Activated gamma-delta T cell treated with anti-CD3 and anti-CD28 coated beads, Interleukin-2, amount 50 U/mL, for 16 hours (primary cell): ENCODE measurements at places on chromosomes 16 and 17.

DNA sequence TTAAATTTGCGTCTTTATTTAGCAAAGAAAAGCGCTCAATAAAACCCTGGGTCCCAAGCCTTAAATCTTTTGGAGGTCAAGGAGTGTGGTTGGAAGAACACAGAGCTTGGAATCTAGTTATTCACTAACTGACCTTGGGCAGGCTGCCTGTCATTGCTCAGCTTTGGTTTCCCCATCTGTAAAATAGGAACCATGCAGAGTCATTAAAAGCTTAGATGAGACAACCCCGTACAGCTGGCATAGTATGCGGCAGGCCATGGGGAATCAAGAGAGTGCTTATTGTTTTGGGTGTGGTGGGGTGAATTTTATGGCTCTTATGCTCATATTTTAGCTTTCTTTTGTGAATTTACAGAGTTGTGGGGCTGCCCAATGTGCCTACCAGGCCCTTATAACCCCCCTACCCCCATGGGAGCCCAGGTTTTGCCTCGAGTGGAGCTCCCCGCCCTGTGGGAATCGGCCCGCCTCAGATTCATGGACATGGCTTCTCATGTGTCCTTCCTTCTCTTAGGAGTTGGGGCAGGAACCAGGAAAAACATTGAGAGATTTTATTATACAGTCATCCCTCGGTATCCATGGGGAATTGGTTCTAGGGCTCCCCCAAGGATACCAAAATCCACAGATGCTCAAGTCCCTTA is 113.5 kb downstream of the CLEC16A start:
- no peak for DNase-seq

DNA sequence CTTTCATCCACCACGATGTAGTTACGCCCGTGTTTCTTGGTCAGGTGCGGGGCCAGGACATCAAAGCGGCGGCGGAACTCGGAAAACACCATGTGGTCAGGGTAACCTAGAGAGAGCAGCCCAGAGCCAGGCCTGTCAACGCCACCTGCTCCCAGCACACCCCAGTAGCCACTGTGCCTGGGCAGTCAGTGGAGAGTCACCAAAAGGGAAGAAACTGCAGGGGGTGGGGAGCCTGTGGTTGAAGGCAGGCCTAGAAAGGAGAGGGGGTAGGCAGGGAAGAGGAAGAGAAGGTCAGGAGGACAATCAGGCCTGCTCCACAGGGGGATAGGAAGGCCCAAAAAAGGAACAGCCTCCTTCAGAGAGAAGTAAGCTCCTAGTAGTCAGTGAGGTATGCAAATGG is 64.1 kb downstream of the PIPOX start:
- no peak for DNase-seq

DNA sequence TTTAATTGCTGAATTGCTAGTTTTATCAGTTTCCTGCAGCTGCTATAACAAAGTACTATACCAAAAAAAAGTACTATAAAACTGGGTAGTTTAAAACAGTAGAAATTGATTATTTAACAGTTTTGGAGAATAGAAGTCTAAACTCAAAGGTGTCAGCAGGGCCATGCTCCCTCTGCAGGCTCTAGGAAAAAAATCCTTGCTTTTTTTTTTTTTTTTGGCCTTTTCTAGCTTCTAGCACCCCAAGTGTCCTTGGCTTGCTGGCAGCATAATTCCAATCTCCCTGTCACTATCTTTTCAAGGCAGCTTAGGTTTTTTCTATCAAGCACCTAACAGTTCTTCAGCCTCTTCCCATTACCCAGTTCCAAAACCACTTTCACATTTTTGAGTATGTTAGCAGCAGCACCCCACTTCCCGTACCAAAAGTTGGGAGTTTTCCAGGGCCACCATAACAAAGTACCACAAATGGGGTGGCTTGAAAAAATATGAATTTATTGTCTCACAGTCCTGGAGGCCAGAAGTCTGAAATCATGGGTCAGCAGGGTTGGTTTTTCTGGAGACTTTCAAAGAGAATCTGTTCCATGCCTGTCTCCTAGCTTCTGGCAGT is 37.4 kb downstream of the BPTF start:
- no peak for DNase-seq

DNA sequence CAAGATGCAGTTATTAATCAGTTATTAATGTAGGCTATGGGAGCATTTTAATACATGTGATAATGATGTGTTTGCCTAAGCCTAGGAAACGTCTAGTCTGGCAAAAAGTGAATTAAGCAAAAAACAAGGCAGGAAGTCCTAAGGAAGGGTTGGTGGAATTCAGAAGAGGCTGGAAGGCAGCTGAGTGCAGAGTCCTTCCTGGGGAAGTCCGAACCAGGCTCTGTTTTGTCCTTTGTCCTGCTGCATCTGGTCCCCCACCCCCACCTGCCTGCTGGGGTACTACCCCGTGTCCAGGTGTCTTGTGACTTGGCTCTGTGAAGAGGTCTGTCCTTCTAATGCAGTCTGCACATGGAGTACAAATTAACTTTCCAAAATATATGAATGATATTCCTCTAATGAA is 1.5 kb upstream of the MYH10 start:
- no peak for DNase-seq

- no peak for DNase-seq
Observed at GRCh38 chr17:43769859-43770258, 8.9 kb downstream of the DUSP3 start.

DNA sequence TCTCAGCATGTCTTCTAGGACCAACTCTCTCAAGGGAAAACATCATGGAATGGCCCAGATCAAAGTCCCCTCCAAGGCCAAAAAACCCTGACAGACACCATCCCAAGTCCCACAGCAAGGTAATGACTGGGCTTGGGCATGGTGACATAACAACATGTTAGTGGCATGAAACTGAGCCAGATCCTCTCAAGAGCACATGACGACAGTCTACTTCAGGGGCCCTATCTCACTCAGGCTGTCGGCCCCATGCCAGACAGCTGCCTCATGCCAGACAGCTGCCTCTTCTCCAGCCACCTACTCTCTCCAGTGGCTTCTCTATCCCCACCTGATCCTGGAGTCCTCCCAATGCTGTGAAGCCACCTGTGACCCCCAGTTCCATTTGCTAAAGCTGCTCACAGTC is 18.4 kb downstream of the HSD11B2 start:
- no peak for DNase-seq

GRCh38 chr16:11665071-11665491 is 3.2 kb upstream of the SNN start:
- DNase-seq = no peak

DNA sequence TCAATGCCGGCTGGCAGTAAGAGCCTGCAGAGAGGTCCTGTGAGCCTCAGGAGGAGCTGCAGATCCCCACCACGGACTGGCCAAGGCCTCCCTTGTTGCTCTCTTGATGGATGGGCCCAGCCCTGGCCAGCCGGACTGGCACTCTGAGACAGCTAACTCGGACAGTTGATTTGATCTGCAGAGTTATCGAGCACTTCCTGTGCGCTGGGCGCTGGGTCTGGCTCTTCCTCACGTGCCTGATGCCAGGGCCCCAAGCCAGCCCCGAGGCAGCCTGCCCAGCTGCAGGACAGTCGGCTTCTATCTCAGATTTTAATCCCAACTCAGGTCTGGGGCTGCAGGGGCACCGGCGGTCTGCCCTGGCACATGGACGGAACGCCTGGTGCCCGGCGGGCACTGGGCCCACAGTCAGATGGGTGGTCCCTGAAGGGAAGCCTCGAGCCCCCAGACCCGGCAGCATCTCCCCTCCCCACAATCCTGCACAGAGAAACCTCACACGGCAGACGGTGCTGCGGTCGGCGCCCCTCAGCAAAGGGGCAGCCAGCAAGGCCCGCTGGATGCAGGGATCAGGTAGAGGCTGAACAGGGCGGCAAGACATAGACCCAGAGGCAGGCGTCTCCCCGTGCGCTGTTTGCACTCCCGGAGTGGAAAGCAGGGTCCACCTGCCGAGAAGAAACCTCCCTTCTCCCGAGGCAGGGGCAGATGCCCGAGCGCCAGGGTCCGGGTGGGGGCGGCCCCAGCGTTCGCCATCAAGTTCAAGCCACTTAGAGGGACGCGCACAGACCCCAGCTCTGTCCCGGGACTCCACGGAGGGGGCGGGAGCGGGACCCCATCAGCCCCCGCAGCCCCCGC is 34.0 kb downstream of the TIMM22 start:
- no peak for DNase-seq

GRCh38 chr16:79690159-79690558 is 89.6 kb upstream of the MAF start:
- DNase-seq = no peak

- DNase-seq = no peak
Observed at GRCh38 chr17:46163316-46163715, 29.9 kb downstream of the KANSL1 start.

- DNase-seq = no peak
Observed at GRCh38 chr16:27462200-27462845, 60.3 kb downstream of the IL21R start.

DNA sequence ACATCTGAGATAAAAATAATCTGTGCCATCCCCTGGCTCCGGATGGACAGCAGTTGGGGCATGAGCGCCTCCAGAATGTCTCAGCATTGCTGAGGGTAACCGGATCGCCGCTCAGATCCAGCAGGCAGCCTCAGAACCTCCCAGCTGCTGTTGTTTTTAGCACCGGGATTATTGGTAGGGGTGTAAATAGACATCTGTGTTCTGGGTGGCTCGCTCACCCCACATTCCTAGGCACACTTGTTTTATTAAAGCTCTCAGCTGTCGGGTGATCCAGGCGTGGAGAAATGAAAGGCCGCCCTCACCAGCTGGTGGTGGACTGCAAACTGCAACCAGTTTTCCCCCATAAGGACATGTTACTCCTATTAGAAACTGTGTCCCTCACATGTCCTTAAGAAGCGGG is 32.1 kb downstream of the MYH3 start:
- no peak for DNase-seq

GRCh38 chr16:24539850-24540601 is 660 bp downstream of the RBBP6 start:
- DNase-seq = peak; percentile 30

DNA sequence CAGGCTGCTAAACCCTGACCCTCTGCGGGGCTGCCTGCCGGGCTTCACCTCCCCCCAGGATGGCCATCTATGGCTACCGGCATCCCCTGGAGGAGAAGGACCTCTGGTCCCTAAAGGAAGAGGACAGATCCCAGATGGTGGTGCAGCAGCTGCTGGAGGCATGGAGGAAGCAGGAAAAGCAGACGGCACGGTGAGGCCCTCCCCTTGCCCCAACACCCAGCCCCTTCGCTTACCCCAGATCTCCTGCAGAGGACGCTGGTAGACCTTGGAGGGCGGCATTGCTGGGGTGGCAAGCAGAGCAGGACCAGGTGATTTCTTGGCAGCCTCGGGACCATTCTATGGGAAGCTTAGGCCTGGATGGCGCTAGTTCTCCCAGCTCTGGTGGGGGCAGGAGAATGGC is 24.5 kb downstream of the ABCC3 start:
- DNase-seq = no peak
